SK-N-SH (cell line): ENCODE measurements at places on chromosomes 3 and 15. TPM values are rescaled to one million over a fixed set of nuclear protein-coding genes. Genes with fewer than 3 reads are reported as not detected.

DNA sequence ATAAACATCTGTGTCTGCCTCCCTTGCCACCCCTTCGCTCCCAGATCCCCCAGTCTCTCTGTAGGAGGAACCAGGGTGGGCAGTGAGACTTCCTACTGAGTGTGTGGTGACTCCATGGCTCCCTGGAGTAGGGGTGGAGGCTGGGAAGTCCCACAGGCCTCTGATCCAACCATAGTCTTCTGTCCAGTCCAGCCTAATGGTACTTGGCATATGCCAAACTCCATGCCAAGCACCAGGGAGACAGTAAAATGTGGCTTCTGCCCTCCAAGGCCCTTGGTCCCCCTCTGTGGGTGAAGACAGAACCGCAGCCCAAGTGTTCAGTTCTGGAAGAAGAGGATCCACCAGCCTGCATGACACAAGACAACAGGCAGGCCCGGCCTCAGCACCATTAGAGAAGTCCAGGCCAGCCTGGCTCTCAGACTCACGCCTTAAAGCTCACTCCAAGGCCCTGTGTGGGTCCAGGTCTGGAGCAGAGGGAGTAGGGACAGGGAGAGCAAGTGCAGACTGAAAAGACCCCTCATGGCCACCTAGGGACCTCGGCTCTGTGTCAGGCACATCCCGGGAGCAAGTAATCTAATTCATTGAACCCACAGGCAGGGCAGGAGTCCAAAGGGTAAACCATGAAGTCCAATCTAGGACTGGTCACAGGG, 112.7 kb downstream of the ETFA start:
- no peak overlapping the region for H3K4me3 ChIP-seq
- no peak for DNase-seq
- H3K27me3 ChIP-seq = no peaks in the 10 kb centered on the region
- H3K4me1 ChIP-seq = peaks cover 33% of the 10 kb centered on the region

DNA sequence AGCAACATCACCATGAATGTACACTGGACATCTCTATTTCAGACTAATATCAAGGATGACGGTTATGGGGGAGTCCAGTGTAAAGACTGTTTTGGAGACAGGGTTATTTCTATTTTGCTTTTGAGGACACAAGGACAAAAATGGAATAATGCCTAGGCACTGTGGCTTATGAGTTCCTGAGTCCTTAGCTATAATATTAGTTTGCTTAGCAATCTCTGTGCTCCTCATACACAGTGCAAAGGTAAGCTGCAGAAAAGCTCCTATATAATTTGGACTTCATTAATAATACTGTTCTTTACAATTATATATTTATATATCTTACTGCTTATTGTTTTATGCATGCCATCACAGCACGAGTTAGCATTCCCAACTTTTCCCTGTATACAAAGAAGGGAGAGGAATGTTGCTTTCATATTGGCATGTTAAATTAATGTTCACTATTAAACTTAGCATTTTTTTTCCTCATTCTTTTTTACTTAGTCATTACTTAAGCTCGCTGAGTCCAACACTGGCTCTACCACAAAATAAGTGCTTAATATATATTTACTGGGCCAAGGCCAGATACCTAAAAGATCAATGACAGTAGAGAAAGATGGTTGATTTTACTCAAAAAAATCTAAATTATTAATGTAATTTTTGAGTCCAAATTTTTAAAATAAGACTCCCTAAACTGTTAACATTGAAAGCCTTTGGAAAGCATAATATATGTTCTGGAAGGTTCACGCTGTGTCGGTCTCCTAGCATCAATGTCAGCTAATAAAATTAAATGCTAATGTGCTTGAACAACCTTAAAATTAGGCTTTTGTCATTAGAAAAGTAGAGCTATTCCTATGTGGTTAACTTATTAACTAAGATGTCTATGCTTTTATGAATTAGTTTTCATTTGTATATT, 13.8 kb downstream of the THBS1 start:
- 0 out of 2 replicates have a peak, but pooled peaks cover 7% of the 10 kb centered on the region for H3K4me1 ChIP-seq
- H3K27me3 ChIP-seq = no peaks in the 10 kb centered on the region
- no peak overlapping the region for H3K4me3 ChIP-seq
- DNase-seq = no peak
- no peak overlapping the region for H3K27ac ChIP-seq

DNA sequence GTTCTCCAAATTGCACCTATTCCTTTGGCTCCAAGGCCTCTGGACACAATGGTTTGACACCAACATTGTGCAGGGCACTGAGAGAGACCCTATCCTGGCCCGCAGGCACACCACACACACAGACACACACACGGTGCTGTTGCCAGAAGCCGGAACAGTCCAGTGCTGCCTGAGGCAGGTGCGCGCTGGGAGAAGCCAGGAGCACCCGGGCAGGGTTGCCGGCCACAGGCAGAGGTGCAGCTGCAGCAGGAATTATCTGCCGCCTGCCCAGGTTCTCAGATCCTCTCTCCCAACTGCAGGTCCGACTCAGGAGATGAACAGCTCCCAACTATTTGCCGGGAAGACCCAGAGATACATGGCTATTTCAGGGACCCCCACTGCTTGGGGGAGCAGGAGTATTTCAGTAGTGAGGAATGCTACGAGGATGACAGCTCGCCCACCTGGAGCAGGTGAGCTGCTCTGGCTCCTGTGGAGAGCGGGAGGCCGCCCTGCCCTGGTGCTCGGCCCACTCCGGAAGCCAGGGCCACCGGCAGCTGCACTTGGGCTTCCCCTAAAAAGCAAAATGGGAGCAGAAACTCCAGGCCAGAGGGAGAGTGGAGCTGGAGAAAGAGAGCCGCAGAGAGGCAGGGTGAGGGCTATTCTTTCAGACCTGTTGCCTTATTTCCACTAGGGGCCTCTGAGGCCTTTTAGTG, 42.9 kb downstream of the CHDH start:
- H3K4me3 ChIP-seq = no peak overlapping the region
- DNase-seq = no peak
- H3K36me3 ChIP-seq = no peaks in the 10 kb centered on the region
- no peak overlapping the region for H3K27ac ChIP-seq

DNA sequence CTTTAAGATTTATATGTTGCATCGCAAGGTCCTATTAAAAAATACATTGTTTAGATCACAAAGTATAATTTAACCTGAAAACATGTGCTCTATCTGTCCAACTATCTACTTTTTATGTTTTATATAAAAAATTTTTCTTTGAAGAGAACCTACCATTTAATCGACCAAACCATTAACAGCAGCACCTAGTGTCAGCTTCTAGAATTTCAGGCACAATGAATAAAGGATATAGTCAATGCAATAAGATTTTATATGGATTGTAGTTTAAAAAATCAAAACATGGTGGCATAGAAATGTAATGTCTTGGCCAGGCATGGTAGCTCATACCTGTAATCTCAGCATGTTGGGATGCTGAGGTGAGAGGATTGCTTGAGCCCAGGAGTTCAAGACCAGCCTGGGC, 313.7 kb downstream of the GAP43 start:
- H3K27ac ChIP-seq = no peak overlapping the region
- H3K36me3 ChIP-seq = no peaks in the 10 kb centered on the region
- no peaks in the 10 kb centered on the region for H3K27me3 ChIP-seq
- H3K4me1 ChIP-seq = no peaks in the 10 kb centered on the region
- DNase-seq = no peak

GRCh38 chr3:101124125-101124524, 130.9 kb upstream of the ABI3BP start:
- H3K27ac ChIP-seq = no peak overlapping the region
- H3K27me3 ChIP-seq = no peaks in the 10 kb centered on the region
- no peaks in the 10 kb centered on the region for H3K36me3 ChIP-seq
- no peaks in the 10 kb centered on the region; the same call in 1 of the 2 replicates for H3K4me1 ChIP-seq
- DNase-seq = no peak
- no peak overlapping the region for H3K4me3 ChIP-seq

The MCCC1 gene
- 15.4 and 19.4 TPM in 2 replicates for polyA plus RNA-seq

The ADAMTSL3 gene
- polyA plus RNA-seq = 0.02 TPM in 1 of 2 replicates, not detected in the other
